Stimulated activated CD4-positive, alpha-beta T cell treated with anti-CD3 and anti-CD28 coated beads, Interleukin-4, amount 100 ng/mL, for 24 hours (primary cell): ENCODE measurements at places on chromosomes 12 and 14.
A peak's percentile ranks its signal among the peaks of the same experiment; 100 is the strongest.

DNA sequence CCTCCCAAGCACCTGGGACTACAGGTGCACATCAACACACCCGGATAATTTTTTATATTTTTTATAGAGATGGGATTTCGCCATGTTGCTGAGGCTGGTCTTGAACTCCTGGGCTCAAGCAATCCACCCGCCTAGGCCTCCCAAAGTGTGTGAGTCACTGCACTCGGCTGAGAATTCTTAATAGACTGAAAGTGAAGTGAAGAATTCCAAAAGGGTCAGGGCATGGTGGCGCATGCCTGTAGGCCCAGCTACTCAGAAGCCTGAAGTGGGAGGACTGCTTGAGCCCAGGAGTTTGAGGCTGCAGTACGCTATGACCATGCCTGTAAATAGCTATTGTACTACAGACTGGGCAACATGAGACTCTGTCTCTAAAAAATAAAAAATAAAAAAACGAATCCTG, 43.7 kb downstream of the TCHP start:
- no peak for DNase-seq

DNA sequence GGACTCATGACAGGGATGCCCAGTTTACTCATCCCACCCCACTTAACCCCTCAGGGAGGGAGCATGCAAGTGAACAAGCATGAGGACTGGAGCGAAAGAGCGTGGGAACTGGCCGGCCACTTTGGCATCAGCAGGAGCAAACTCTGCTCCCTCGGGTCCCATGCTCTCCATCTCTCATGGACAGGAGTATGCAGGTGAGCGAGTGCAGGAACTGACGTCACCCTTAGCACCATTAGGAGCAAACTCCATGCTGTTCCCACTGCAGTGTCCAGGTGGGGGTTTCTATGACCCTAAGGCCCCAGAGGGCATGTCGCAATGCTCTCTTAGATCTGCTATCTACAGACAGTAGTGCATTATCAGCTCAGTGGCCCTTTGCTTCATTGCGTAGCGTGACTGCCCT, 821.8 kb upstream of the LRFN5 start:
- DNase-seq = no peak

GRCh38 chr12:78835493-78835892, 29.1 kb upstream of the SYT1 start:
- no peak for DNase-seq

GRCh38 chr12:34604227-34604626, 581.9 kb downstream of the ALG10 start:
- DNase-seq = no peak

DNA sequence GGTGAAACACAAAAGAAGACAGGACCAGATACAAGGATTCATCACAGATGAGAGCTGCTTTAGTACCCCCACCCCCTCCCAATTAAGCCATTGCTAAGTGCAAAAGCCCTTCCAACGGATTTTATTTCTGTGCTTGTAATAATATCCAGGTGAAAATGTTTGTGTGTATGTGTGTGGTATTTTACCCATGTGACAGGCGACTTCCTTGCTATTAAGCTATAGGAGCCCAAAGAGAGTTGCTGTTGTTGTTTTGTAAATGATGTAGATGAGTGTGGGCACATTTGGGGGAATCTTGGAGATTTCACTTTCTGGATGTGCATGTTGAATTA, 3.2 kb upstream of the HOXC4 start:
- no peak for DNase-seq

DNA sequence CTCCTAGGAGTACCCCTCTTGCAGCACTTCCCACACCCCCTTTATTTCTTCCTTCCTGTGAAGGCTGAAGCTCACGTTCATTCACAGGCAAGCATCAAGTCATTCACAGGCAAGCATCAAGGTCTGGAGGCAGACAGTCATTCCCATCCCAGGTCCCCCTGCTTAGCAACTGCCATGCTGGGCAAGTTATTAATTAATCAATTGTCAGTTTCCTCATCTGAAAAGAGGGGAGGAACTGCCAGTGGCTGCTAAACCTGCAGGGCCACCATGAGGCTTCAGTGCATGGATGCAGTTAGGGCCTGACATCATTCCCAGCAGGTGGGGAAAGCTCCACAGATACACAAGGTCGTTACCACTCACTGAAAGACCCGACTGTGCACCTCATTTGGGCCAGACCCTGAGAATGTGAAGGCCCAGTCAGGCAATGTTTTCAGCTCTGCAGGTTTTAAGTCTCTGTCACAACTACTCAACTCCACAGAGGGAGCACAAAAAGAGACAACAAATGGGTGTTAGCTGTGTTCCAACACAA, 85.0 kb upstream of the GPR68 start:
- DNase-seq = no peak

DNA sequence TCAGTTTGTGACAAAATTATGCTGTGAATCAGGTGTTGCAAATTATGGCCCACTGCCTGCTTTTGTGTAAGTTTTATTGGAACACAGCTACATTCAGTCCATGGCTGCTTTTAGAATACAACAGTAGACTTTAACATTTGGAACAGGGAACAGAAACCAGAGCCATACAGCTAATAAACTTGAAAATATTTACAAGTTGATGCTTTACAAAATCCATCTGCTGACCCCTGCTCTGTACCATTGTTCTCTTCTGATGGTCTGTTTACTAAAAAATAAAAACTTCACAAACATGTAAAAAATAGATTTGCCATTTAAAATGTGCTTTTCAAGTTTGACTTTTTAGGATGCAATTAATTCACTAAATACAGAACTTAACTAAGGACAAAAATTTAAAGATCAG, 20.8 kb downstream of the PSMA3 start:
- DNase-seq = no peak

- DNase-seq = no peak
These were observed 273.1 kb upstream of the NOVA1 start for GRCh38 chr14:26870722-26871617.

DNA sequence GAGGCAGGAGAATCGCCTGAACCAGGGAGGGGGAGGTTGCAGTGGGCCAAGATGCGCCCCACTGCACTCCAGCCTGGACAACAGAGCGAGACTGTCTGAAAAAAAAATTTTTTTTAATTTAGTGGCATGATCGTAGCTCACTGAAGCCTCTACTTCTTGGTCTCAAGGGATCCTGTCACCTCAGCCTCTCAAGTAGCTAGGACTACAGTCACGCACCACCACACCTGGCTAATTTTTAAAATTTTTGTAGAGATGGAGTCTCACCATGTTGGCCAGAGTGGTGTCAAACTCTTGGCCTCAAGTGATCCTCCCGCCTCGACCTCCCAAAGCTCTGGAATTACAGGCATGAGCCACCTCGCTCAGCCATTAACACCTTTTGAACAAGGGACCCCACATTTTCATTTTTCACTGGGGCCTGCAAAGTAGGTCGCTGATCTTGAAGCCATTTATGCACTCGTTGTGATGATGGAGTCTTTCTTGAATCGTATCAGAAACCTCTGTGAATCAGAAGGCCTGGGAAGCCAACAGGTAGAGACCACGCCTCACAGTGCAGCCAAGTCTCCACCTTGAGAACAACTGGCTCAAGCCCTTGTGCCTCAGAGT, 5.9 kb downstream of the HCAR1 start:
- DNase-seq = no peak

GRCh38 chr14:44995196-44995595, 33.2 kb downstream of the TOGARAM1 start:
- no peak for DNase-seq

- DNase-seq = peak; percentile 59
These were observed 6.7 kb downstream of the TAS2R43 start for GRCh38 chr12:11085419-11085818.

DNA sequence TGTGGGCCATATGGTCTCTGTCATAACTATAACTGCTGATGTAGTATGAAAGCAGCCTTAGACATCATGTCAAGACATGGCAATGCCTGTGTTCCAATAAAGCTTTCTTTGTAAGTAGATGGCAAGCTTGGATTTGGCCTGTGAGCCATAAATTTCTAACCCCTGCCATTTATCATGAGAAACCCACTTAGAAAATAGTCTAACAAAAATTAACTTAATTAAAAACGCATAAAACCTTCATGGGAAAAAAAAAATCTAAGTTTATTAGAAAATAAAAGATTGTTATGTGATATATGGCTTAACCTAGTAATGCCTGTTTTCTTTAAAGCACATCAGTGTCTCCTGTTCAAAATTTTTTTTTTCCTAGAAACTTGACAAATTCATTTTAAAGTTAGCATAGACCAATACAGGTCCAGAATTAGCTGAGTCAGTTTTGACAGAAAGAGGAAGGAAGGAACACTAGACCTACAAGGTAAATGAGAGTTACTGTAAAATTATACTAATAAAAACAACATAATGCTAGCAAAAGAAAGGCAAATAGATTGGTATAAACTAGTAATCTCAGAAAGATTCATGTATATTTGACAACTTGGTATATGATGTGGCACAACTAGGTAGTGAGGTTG, 68.2 kb downstream of the USP15 start:
- DNase-seq = no peak

- DNase-seq = peak; percentile 45
These were observed 101.9 kb downstream of the RIN3 start for GRCh38 chr14:92615451-92615850.

DNA sequence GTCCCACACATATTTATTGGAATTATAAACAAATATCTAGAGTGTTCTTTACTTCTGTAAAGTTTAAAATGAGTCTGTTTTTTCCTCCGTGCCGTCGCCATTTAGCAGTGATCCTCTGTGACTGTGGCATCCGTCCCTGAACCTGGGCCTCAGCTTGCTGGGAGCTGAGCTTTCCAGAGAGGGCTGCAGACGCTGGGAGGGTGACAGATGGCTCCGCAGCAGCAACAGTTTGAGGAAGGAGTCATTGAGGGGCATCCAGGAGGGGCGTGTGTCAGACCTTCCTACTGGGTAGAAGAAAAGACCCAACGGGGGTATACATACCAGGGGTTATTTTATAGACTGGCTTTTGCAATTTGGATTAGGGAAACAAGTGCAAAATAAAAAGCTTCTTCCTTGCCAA, 47.9 kb downstream of the NEUROD4 start:
- DNase-seq = no peak

DNA sequence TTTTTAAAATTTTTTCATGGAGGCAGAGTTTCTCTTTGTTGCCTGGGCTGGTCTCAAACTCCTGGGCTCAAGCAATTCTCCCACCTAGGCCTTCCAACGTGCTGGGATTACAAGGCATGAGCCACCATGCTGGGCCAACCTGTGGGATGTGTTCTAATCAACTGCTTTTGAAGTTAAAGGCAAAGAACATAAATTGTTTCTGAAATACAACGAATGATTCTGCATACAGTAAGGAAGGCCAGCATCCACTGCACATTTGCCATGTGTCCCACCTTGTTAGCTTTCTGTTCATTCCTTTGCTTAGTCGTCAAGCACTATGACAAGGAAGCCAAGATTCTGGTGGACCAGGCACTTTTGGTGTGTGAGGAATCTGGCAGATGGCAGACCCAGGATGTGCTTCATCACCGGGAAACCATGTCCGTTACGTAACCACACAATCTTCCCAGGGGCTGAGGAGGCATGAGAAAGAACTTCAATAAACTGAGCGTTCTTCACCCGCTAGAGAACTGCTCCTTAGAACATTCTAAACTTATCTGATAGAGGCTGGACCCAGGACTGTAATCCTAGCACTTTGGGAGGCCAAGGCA, 24.5 kb downstream of the MOK start:
- DNase-seq = no peak

- DNase-seq = no peak
These were observed 85.9 kb downstream of the ST8SIA1 start for GRCh38 chr12:22248571-22249115.

DNA sequence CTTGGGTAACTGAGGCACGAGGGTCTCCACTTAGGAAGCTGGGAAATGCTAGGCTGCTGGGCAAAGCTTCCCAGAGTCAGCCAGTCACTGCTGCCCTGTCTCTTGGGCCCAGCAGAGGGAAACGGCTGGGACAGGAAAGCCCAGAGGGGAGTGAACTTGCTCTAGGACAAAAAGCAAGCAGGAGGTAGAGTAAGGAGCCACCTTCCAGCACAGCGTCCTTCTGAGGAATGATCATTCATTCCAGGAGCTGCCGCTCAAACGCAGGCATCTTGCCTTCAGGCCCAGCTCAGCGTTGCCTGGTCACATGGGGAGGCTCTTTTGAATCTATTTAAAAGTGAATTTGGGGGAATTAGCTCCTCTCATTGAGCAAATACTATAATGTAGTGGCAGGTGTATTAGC, 118.6 kb downstream of the CRACR2A start:
- no peak for DNase-seq

DNA sequence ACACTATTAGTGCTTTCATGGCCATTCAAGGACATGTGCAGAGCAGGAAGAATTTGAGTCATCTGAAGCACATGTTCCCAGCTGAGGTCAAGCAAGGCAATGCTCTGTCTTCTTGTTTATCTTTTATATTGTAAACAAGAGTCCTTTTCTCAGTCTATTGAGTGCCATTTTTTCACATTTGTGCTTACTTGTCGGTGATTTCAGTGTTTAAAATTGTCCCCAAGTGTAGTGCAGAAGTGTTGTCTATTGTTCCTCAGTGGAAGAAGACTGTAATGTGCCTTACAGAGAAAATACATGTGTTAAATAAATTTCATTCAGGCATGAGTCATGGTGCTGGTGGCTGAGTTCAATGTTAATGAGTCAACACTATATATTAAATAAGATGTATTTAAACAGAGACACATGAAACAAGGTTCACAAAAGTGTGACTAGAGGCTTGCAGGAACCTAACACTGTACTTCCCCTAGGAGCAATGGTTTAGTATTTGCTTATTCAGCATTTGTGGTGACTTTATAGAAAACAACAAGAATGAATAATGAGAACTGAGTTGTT, 391.1 kb downstream of the LRIG3 start:
- DNase-seq = no peak

- no peak for DNase-seq
These were observed 451.4 kb upstream of the PDE3A start for GRCh38 chr12:19916974-19917373.

- DNase-seq = no peak
These were observed 59.6 kb downstream of the PRKCH start for GRCh38 chr14:61380984-61381383.

DNA sequence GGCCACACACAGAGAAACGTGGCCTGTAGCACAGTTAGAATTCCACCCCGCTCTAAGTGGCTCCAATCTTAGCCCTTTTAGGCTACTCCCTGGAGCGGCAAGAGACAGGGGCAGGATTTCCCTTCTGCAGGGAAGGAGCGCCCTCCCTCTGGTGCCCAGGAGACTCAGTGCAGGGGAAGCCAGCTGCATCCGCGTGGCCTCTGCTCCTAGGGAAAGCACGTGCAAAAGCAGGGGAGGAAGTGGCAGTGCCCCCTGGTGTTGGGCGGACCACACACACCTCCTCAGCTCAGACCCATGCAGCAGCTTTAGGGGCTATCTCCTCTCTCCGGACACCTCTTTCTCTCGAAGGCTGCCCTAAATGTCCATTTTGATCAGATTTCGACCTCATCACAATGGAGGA, 50.0 kb downstream of the SPRING1 start:
- peak; percentile 48 for DNase-seq

- DNase-seq = no peak
These were observed 8.1 kb downstream of the CIT start for GRCh38 chr12:119868992-119869391.
